ENCODE measurements at places on chromosomes 5 and 9.

DNA sequence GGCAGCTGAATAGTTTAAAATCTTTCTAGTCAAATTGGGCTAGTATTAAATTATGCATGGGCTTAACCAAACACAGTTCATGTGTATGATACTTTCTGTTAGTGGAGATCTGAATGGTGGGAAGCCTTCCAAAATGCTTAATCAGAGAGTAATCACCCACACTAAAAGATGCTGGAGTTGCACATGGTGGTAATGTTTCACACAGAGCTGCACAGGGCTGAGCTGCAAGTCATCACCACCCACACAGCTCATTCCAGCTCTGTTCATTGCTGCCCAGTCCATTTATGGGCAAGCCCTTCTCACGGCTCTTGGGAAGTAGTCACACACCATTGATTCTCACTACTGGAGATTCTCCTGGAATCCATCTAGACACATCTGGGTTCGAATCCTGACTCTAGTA is 351.5 kb upstream of the KCNN2 start:
- DNase-seq: no peak

DNA sequence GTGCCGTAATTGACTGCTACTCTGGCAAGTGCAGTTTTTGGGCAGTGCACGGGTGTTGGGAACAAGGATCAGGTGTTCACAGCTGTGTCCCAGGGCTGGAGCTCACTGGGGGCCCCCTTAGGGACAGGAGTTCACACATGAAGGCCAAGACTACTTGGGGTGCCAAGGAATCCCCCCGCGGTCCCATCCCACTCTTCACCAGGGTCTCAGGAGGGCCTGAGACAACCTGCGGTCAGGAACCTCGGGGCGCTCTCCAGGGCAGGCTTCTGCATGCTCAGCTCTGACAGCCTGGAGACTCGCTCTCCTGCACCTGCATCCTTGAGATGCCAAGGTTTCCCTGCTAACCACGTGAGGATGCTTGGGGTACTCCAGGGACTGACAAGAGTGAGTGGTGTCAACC is 2.3 kb upstream of the MAN1B1 start:
- no peak for DNase-seq

DNA sequence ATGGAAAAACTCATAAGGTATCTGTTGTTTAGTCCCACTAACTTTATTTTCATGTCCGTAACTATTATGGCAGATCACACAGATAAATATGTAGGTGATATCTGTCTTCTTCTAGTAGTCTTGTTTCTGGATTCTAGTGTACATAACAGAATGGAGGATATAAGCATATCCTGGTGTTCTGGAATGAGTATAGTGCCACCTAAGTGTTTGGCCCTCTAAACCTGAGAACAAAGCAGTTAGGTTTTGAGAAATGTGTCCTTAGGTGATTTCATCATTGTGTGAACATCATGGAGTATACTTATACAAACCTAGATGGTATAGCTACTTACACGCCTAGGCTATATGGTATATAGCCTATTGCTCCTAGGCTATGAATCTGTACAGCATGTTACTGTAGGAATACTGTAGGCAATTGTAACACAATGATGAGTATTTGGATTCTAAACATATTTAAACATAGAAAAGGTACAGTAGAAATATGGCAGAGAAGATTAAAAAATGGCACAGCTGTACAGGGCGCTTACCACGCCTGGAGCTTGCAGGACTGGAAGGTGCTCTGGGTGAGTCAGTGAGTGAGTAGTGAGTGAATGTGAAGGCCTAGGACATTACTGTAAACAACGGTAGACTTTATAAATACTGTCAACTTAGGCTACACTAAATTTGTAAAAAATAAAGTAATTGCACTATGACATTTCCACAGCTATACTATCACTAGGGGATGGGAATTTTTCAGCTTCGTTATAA is 150.3 kb upstream of the SLC24A2 start:
- DNase-seq: no peak

- no peak for DNase-seq
Observed at GRCh38 chr5:96565582-96566265, 96.5 kb upstream of the CAST start.

DNA sequence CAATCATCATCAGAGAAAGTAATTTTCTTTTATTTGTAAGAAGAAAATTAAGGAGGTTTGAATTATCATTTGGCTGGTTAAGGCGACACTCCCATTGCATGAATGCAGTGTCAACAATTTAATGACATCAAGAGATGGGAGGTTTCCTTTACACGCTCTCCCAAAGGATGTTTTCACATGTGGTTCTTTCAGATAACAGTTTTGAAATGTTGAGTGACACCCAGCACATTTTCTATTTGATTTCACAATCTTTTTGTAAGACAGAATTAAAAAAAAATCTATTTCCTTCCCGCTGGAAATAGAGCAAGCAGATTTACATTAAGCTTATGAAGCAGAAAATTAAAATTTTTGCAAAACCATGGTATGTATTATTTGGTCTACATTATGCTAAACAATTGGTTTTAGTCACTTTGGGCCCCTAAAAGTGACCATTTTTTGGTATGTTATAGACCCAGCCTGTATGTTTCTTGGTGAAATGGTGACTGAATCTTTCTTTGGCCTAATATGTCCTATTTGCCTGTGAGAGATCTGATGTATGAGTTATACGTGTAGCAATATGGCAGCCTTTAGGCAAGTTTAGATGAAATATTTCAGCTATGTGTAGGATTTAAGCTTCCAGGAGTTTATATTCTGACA is 18.9 kb upstream of the ANKRD55 start:
- DNase-seq: no peak

DNA sequence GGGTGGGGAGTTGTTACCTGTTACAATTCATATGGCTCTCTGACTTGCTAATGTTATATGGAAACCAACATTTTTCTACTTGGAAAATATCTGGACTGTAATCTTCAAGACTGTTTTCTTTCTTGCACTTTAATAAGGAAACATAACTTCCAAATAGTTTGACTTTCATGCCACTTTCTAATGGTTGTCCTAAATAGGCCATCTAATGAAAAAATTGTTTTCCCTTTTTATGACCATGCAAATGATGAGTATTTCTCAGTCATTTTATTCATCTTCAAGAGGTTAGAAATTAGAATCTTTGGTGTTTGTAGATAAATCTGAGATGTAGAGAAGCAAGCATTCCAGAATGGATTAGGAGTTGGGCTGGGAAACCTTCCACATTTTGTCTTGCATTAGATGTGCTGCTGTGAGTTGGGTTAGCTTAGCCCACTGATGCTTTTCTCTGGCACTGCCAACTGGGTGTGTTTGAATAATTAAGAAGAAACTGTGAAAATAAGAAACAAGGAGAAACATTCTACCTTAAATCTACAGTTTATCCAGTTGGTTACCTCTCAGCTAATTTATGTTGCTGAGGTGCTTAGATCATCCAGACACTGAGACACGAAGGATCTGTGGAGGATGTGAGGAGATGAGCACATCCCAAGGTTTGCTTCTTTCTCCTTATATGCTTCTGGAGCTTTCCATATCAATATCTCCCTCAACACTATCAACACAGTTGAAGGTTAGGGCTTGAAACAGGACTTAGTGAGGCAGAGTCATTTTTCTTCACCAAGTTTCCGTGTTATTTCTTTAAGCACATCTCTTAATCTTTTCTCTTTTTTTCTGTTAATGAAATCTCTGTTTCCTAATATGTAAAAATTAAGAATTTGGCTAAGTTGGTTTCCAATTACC is 2.7 kb downstream of the RASGRF2 start:
- DNase-seq: no peak

DNA sequence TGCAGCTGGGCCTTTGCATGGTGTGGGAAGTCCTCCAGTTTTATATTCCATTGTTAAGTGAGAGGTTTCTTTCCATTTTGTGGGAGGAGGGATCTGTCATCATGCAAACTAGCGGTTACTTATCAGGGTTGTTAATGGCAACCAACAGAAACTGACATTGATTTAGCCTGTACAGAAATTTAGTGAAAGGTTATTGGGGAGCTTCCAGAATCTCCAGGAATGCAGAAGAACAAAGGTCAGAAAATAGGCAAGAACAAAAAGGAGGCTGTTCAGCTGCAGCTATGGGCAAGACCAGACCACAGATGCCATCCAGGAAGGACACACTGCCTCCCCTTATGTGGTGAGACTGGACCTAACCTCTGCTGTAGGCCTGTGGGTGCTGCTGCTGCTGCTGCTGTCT is 395.8 kb downstream of the KDM4C start:
- DNase-seq: no peak

GRCh38 chr5:123626051-123626450 is 114.1 kb downstream of the CSNK1G3 start:
- DNase-seq: no peak

GRCh38 chr5:122180863-122181548 is 51.7 kb downstream of the ZNF474 start:
- DNase-seq: no peak

DNA sequence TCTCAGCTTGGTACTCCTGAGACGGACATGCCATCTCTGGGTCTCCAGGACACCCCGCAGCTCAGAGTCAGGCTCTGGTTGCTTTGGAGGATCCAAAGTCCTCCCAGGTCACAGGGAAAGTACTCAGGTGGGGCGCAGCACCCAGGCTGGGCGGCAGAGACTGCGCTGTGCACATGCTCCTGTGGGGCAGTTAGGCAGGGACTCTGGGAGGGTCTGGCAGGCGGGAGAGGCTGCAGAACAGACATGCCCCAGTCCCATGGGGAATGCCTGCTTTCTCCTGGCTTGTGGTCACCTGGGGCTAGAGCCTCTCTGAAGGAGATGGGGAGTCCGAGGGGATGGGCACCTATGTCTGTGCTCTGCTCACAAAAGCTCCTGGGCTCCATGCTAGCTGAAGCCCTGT is 45.3 kb upstream of the ITGA2 start:
- DNase-seq: no peak
